ENCODE measurements at places on chromosomes 16 and 17.
A peak's percentile ranks its signal among the peaks of the same experiment; 100 is the strongest.

- peak; percentile 83 for DNase-seq
Observed at GRCh38 chr17:56819431-56820145, 14.1 kb downstream of the C17orf67 start.

DNA sequence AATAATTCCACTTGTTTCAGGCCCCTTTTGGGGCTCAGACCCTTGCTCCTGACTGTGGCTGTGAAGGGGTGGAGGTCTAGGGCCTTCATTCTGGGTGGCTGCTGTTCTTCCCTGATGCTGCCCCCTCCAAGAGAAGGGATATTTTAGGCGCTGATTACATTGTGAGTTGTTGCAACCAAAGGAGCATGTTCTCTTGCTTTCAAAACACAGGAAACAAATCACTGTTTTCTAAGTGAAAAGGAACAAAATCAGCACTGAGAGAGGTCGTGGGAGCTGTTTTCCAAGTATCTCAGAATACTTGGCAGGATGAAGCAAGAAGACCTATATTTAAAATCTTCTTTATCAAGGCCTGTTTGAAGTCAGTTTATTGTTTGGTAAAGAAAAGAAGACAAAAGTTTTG lies 25.3 kb upstream of the SEC14L1 start:
- no peak for DNase-seq

GRCh38 chr16:66382171-66382965 lies 15.9 kb downstream of the CDH5 start:
- DNase-seq = no peak

DNA sequence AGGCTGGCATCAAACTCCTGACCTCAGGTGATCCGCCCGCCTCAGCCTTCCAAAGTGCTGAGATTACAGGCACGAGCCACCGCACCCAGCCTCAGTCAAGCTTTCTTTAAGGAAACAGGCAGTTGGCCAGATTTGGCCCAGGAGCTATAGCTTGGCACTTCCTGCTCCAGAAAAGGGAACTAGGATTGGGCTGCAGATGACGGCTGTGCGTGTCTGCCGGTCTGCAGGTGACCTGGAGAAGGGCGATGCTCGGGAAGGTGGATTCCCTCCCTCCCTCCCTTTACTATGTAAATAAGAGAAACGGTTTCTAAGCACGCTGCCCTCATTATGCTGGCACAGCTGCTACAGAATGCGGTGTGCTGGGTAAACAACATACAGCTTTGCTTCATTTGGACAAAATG lies 215.9 kb downstream of the RPTOR start:
- DNase-seq = peak; percentile 42

- peak; percentile 27 for DNase-seq
Observed at GRCh38 chr17:39608142-39608981, 642 bp upstream of the NEUROD2 start.

DNA sequence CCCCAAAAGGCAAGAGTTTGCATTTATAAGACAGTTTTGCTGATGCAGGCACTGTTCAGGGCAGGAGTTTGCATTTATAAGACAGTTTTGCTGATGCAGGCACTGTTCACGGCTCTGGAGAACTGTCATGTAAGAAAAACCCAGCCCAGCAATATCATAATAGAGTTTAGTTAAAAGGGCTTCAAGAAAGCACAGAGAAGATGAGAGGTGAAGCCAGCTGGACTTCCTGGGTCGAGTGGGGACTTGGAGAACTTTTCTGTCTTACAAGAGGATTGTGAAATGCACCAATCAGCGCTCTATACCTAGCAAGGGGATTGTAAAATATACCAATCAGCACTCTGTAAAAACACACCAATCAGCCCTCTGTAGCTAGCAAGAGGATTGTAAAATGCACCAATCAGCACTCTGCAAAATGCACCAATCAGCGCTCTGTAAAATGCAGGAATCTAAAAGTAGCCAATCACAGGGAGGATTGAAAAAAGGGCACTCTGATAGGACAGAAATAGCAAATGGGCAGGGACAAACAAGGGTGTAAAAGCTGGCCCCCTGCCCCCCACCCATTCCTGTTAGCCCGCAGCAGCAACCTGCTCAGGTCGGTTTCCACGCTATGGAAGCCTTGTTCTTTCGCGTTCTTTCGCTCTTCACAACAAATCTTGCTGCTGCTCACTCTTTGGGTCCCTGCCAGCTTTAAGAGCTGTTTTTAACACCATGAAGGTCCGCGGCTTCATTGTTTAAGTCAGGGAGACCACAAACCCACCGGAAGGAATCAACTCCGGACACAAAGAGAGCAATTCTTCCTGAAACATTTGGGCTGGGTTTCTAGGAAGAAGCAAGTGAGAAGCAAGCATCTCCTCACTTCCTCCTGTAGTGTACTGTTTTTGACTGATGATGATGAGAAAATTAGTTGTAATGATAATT lies 1.8 kb upstream of the CBX1 start:
- DNase-seq = peak; percentile 54

DNA sequence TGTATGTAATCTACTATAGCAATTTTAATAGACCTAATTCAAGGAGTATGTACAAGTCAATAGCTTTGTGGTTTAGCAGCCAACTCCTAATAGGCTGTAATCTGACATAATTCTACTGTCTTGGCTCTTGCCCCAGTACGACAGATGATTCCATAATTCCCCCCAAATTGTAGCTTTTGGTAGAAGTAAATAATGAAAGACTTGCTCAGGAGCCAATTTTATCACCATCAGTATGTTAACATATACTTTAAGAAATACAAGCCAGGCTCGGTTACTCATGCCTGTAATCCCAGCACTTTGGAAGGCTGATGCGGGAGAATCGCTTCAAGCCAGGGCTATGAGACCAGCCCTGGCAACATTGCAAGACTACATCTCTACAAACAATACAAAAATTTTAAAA lies 53.9 kb downstream of the AP2B1 start:
- DNase-seq = no peak

DNA sequence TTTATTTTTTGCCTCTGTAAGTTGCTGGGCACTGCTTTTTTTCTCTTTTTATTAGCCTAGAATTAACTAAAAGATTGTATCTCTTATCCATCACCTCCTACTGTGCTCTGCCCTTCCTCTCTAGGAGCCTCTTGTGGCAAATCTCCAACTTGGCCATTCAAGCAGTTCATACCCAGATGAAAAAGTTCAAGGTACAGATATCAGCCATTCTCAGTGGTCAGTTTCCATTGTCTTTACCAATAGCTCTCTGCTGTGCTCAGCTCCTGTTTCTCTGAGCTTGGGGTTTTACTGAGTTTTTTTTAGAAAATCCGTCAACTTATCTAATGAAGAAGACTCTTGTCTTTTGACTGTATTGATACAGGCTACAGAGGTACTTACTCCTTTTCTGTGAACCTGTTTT lies 15.6 kb downstream of the MOSMO start:
- no peak for DNase-seq

DNA sequence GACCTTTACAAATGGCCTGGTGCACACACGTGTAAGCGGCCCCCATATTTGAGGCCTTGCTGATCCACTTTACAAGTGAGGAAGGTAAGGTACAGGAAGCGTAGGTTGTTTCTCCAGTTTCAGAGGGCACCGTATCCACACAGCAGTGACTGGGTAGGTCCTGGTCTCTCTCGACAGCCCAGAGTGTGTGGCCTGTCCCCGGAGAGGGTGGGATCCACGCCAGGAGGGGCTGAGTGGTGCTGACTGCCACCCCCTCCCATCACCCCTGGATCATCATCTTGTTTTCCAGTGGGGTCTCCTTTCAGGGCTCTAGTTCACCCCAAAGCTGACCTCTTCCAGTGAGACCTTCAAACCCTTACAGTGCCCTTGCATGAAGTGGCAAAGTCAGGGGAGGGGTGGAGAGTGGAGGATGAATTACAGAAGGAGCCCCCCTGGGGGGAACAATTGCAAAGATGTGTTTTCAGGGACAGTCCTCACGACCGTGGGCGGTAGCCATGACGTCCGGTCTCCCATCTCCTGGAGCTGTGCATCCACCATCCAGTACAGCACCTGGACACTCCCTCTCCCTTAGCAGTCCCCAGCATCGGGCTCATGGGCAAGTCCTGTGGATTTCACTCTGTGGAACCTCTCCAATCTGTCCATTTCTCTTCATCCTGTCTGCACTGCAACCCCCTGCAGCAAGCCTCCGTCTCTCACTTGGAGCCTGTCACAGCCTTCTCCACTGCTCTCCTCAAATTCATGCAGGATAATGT lies 4.5 kb upstream of the BANP start:
- no peak for DNase-seq

DNA sequence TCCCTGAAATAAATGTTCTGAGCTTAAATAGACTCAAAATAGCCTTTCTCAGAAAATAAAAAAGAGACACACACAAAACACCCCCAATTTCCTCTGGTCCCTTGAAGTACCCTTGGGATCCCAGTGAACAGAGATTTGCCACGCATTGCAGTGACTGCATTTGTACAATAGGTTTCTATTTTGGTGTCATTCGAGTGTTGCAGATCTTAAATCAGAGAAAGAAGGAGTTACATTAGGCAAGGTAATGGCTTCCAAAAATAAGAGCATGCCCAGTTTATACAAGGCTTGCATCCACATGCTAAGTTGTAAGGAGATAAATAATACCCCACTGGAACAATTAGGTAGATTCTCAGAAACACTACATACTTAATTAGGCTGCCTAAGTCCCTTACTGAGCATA lies 2.2 kb downstream of the TOX3 start:
- DNase-seq = no peak

Measured in B cell (primary cell).